ENCODE measurements at places on chromosomes 7 and 10.

DNA sequence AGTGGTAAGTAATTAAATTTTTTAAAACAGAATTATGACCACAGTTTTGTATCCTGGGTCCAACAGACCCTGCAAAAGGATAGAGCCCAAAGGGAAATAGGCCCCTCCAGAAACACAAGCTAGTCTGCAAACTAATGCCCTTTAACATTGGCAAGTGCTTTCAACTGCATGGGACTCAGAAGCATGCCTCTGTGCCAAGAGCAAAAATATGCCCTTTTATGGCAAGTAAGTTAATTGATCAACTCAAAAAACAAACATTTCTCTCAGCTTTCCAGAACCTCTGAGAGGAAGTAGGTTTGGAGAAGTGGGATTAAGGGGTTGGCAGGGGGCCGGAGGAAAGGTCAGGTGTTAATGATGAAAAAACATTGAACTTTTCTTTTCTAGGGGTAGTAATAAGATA is 186.6 kb upstream of the PRSS1 start:
- DNase-seq = no peak

- no peak for DNase-seq
Measured at GRCh38 chr7:47826754-47827153, 121.5 kb downstream of the PKD1L1 start.

GRCh38 chr10:52502237-52502636 is 188.2 kb downstream of the DKK1 start:
- DNase-seq = no peak

- peak; percentile 5 for DNase-seq
Measured at GRCh38 chr10:108970016-108970415, 953.3 kb downstream of the XPNPEP1 start.

DNA sequence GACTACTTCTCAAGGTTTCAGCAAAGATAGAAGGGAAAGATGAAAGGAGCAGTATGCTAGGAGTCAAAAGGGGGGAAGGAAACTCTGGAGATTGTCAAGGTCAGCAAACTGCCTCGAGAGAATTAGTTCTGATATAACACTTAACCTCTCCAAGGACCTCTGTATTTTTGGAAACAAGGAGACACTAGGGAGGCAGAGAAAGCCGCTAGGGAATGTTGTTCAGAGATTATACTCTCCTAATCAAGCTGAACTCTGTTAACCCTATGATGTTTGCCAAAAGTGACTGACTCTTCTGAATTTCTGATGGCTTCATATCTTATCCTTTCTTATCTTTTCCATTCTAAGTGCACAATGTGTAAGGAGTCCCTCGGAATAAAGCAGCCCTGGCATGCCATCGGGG is 27.1 kb downstream of the CREM start:
- no peak for DNase-seq

DNA sequence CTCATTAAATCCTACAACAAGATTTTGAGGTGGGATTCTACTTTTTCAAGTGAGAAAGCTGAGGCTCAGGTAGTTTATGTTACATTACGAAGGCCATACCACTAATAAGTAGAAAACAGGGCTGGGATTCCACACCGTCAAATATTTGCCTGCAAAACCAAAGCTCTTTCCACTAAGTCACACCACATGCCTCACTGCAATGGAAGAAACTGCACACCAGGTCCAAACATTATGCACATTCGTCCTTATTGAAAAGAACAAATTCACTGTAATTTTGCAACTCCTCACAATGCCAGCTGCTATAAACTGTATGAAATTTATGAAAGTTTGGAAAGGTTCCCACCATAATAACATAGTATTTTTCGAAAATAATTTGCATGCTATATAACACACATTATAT is 66.5 kb downstream of the DGKB start:
- no peak for DNase-seq

DNA sequence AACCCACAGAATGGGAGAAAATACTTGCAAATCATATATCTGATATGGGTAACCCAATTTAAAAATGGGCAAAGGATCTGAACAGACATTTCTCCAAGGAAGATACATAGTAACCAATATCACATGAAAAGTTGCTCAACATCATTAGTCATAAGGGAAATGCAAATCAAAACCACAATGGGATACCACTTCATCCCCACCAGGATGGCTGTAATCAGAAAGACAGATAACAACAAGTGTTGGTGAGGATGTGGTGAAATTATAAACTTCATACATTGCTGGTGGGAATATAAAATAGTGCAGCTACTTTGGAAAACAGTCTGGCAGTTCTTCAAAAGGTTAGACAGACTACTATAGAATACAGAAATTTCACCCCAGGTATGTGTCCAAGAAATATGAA is 19.3 kb downstream of the AOC1 start:
- DNase-seq = no peak

GRCh38 chr10:132479603-132480221 is 57.9 kb upstream of the INPP5A start:
- no peak for DNase-seq

- DNase-seq = peak; percentile 52
Measured at GRCh38 chr10:77004917-77005564, 632.6 kb downstream of the KCNMA1 start.

DNA sequence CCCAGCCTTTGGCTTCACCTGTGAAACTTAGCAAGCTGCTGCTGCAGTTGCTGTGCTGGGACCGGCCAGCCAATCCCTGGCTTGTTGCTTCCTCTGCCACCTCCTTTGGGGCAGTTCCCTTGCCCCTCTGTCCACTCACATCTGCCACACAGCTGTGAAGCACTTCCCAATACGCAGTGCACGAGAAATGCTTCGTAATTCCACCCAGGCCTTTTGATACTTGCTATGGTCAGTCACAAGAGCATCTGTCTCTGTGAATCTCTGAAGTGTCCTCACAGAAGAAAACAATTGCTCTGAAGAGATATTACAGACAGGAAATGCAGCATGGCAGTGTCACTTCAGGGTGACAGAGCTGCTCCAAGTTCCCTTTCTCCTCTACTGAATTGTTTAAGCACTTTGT is 208.5 kb downstream of the PTEN start:
- no peak for DNase-seq

- no peak for DNase-seq
Measured at GRCh38 chr10:101075775-101076174, 14.0 kb downstream of the KAZALD1 start.

GRCh38 chr7:123372368-123372767 is 162.0 kb downstream of the IQUB start:
- DNase-seq = no peak

DNA sequence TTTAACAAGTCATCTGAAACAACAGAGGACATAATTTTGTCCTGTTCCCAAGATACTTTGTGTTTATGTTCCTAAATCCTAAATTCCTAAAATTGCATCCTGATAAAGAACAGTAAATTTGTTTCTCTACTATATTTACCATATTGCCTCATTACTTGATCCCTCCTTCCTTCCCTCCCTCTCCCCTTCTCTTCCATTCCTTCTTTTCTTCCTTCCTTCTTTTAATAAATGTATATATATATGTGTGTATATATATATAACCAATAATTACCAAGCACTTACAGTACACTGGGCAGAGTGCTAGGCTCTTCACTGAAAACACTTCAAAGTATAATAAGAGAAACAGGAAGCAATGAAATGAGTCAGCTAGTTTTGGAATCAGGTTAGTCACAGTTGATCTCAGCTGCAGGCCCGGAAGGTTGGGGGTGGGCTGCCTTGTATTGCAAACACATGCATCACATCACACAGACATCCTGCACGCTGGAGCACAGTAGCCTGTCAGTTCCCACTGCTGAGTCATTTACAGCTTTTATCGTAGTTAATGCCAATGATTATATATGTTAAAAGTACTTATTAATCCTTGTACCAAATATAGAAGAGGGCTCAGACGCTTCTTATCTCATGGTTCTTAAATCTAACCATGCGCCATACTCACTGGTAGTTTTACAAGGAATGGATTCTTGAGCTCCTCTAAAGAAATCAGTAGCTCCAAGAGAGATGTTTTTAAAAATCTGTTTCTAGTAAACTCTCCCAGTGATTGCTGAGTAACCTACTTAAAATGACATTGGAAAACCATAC is 551.7 kb downstream of the GRM8 start:
- DNase-seq = peak; percentile 34

GRCh38 chr10:110780704-110781103 is 91.0 kb upstream of the PDCD4 start:
- DNase-seq = no peak

DNA sequence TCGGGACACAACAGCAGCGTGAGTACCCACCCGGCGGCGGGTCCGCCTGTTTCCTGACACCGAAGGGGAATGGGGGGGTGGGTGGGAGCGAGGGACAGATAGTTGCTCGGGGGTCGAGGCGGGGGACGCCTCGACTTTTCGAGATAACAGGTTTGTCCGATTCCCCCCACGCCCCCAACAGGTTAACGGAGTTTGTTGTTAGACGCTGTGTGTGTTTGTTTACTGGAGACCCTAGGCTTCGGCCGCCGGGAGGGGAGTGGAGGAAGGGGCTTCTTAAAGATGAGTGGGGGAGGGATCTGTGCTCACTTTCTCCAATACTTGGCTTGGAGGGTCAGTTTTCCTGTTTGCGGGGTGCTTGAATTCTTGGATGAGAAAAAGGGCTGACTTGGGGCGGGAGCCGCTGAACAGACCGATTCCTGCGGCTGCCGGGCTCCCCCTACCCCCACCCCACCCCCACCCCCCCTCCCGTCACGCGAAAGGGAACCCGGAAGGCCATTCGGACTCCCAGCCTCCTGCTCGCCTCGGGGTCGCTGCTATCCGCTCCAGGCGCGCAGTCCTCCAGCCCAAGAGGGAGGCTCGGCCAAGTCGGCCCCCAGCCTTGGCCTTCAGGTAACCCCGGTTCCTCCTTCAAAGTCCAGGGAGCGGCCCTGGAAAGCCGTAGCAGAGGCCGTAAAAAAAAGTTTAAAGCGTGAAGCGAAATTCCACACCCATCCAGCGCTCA is 1.0 kb downstream of the SORCS3 start:
- no peak for DNase-seq

Measured in LoVo (cell line).